Activated CD4-positive, alpha-beta T cell treated with anti-CD3 and anti-CD28 coated beads for 48 hours (primary cell): ENCODE measurements at places on chromosomes 11 and 22.

GRCh38 chr11:32312865-32313403 is 122.4 kb downstream of the WT1 start:
- peak; percentile 64 for DNase-seq

- DNase-seq = no peak
Measured at GRCh38 chr11:10575346-10576034, 7.0 kb upstream of the LYVE1 start.

- DNase-seq = no peak
Measured at GRCh38 chr11:69691463-69691862, 12.4 kb downstream of the FGF19 start.

- DNase-seq = no peak
Measured at GRCh38 chr11:2168286-2169004, 3.2 kb downstream of the TH start.

DNA sequence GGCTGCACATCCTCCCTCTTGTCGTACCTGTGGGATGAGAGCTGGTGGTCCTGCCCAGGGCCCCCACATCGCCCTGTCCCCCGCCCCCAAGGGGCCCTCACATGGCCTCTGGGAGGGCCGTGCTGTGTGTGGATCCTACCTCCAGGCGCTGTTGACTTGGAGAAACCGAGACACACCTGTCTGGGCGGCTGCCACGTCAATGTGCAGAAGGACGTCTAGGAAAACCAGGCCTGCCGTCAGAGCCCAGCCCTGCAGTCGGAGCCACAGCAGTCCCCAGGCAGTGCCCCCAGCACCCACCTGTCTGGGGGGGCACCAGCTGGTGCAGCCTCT is 14.2 kb downstream of the ALG12 start:
- DNase-seq = no peak

DNA sequence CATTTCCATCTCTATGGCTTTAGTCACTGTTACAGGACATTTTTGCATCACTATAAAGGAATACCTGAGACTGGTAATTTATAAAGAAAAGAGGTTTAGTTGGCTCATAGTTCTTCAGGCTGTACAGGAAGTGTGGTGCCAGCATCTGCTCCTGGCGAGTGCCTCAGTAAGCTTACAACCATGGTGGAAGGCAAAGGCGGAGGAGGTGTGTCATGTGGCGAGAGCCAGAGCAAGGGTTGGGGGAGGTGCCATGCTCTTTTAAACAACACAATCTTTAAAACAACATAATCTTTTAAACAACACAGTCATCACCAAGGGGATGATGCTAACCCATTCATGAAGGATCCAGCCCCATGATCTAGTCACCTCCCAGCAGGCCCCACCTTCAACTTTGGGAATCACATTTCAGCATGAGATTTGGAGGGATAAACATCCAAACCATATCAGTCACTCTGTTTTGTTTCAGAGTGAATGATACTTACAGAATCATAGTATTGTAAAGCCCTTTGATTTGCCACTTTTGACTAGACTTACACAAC is 103.3 kb downstream of the PDE3B start:
- DNase-seq = no peak

- no peak for DNase-seq
Measured at GRCh38 chr11:43802509-43802908, 78.1 kb upstream of the ALKBH3 start.

DNA sequence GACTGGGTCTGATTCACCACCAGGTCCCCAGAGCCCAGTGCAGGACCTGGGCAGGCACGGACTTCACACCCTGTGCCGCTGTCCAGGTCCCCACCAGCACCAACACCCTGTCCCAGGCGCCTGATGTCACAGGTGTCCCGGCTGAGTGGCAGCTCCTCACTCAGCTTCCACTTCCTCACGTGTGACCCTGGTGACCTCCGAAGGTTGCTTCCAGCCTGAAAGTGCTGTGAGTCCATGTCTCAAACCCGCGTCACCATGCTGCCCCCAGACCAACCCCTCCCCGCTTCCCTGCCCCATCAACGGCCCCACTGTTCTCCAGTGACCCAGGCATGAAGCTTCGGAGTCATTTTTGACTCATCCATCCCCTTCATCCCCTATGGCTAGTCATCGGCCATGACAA is 25.7 kb upstream of the PICK1 start:
- DNase-seq = no peak

GRCh38 chr22:39808081-39808480 is 85.5 kb downstream of the ENTHD1 start:
- peak; percentile 61 for DNase-seq

- no peak for DNase-seq
Measured at GRCh38 chr11:44136176-44136945, 40.9 kb downstream of the EXT2 start.

GRCh38 chr11:9017773-9018172 is 14.0 kb upstream of the NRIP3 start:
- DNase-seq = no peak

GRCh38 chr11:77069969-77070582 is 3.3 kb downstream of the CAPN5 start:
- no peak for DNase-seq

GRCh38 chr11:15215005-15215404 is 100.3 kb downstream of the INSC start:
- DNase-seq = no peak

GRCh38 chr11:2580571-2581001 is 119.2 kb downstream of the KCNQ1OT1 start:
- DNase-seq = peak; percentile 1

DNA sequence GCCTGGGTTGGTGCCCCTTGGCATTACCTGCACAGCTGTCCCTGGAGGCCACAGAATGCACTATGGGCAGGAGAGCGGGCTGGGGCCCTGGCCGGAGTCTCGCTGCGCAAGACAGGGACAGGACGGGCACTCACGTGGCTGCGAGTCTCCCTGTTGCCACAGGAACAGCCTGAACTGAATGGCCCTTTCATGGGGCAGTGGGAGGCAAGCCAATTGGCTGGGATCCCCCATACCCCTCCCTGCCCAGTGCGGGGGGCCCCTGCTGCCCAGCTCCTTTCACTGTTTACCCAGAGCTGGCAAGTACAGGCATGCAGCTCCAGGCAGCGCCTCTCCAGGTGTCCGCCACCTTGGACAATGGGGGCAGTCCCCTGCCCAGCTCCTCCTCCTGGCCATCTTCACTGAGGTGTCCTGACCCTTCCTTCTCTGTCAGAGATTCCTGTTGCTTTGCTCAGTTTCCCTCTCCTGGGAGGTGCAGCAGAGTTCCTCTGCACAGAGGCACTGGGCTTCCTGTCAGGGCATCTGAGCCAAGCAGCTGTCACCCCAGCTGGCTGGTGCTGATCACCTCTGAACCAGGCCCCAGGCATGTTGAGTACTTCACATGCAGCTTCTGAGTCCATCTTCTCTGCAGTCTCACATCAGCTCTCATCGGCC is 5.2 kb downstream of the USP2 start:
- no peak for DNase-seq

- DNase-seq = no peak
Measured at GRCh38 chr22:32016081-32016480, 27.0 kb upstream of the SLC5A1 start.

DNA sequence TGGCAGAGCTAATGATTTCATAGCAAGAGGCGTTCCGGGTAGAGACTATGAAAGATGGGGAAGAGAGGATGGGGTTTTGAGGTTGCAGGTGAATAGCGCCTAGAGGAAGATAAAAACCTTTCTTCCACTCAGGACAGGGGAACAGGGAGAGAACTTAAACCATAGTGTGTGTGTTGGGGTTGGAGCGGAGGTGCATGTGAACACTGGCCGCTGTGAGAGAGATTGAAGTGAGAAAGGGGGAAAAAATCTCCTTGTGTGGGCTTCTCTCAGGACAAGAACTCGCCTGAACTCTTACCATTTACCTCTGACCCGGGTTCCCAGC is 3.4 kb downstream of the BSX start:
- DNase-seq = no peak

DNA sequence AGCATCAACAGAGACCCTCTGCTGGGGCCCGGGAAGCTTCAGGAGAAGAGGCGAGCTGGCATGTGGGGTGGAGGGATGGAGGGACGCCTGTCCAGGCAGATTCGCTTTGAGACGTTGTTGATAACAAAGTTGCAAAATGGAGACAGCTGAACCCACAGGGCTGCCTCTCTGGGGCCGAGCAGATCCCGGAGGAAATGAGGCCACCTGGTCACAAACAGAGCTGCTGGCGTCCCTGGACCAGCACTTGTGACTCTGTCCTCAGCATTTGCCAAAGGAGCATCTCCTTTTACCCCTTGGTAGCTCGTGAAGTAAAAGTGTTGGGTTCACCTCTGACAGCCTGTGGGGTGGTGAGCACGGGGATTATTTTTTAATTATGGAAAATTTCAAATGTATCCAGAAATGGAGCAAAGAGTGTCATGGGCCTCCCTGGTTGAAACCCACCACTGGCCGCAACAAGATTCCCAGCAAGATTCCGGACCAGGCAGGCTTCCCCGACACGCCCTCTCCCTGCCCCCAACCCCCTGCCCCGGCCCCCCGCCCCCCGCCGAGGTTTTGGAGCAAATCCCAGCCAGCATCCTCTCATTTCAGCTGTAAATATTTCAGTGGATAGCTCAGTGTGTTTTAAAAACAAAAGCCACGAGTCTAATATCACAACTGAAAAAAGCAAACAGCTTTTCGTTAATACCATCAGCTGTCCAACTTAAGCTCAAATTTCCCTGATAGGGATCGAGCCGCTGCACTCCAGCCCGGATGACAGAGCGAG is 20.3 kb downstream of the GRAMD4 start:
- no peak for DNase-seq

GRCh38 chr11:12119502-12119901 is 9.1 kb downstream of the MICAL2 start:
- no peak for DNase-seq

- no peak for DNase-seq
Measured at GRCh38 chr11:64000740-64001483, 14.7 kb downstream of the OTUB1 start.

GRCh38 chr11:33899400-33900037 is 7.6 kb upstream of the LMO2 start:
- DNase-seq = no peak

DNA sequence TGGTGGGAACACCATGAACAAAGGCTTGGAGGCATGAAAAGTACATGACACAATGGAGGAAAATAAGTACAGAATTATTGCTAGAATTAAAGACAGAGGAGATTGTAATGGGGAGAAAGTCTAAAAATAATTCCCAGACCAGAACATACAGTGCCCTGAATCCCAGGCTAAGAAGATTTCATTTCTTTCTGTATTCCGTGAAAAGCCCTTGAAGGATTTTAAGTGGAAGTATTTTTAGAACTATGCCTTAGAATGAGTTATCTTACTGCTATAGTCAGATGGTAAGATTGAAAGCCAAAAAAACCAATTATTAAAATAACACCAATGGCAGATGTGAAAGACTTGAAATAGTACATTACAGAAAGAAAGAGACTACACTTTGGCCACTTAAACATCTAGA is 36.1 kb upstream of the SLC5A12 start:
- no peak for DNase-seq

DNA sequence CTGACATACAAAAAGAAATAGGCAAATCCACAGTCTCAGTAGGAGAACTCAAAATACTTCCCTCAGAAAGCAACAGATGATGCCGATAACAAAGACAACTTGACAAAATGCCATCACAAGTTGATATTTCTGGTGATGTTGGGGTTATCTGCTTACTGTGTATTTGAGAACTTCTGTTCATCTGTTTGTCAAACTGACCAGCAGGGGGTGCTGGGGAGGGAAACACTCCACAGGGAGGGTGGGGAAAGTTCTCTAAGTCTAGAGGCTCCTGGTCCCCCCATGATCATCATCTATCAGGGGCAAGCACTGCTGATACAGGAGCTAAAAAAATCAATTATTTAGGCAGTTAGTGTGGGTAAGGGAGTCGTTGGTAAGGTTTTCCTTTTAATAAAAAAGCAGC is 19.2 kb downstream of the GLYATL1 start:
- DNase-seq = peak; percentile 61

DNA sequence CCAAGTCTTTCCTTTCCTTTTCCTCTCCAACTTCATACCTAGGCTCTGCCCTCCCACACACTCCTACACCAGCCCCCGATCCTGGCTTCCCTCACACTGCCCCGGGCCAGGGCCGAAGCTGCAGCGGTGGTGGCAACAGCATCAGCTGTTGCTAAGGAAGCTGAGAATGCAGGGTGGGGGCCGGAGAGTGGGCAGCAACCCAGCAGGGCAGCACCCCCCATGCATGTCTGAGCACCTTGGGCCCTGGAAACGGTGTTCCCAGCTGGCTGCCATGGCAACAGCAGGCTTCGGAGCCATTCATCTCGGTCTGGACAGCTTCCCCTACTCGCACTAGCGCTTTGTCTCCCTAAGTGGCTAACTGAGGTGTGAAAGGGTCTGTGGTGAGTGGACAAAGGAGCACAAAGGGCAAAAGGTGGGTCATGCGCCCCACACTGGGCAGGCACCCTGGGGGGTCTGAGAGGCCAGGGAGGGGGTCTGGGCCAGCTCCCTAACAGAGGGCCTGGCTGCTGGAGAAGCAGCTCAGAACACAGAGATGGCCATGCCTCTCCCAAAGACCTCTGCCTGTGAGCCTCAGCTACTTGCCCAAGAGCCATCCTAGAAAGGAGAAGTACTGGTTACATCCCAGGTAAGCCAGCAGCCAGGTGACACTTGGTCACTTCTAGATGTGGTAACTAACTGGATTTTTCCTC is 42.1 kb upstream of the JAM3 start:
- DNase-seq = no peak

- no peak for DNase-seq
Measured at GRCh38 chr11:64447831-64448598, 89.1 kb downstream of the RPS6KA4 start.

DNA sequence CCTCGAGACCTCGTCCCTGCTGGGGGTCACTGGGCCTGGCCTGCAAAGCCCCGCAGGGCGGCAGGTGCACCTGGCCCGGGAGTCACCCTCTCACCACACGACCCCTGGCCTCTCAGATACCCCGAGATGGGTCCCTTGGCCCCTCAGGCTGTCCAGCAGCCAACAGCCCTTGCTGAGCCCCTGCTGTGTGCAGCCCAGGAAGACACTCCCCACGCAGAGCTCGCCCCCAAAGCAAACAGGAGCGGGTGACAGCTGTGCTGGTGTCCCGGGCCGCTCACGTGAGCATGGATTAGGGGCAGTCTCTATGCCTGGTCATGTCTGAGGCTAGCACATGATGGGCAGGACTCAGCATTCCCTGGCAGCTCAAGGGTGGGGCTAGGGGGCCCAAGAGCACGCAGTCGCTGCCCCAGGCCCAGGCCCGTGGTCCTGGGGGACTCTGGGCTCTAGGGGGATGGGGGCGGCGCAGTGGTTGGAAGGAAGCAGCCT is 31.3 kb downstream of the WNT7B start:
- no peak for DNase-seq

- DNase-seq = no peak
Measured at GRCh38 chr22:38415561-38416321, 39.3 kb downstream of the KCNJ4 start.

GRCh38 chr11:100229086-100229485 is 458.0 kb upstream of the ARHGAP42 start:
- DNase-seq = no peak

- no peak for DNase-seq
Measured at GRCh38 chr11:126336671-126337101, 18.8 kb upstream of the ST3GAL4 start.

- no peak for DNase-seq
Measured at GRCh38 chr11:95545116-95545875, 244.3 kb downstream of the FAM76B start.
